Mesenchymal stem cell (in vitro differentiated cells and primary cell): ENCODE measurements at places on chromosomes 13 and 19.

- peak overlapping the region; percentile 31 for H3K4me3 ChIP-seq
- no peaks in the 10 kb centered on the region for H3K27me3 ChIP-seq
- H3K4me1 ChIP-seq, result peaks cover 14% of the 10 kb centered on the region
- peaks cover under 1% of the 10 kb centered on the region for H3K36me3 ChIP-seq
Measured at GRCh38 chr19:16064209-16064889, 11.9 kb upstream of the TPM4 start.

GRCh38 chr19:39508629-39509028, 6.3 kb upstream of the SELENOV start:
- H3K27ac ChIP-seq, result no peak overlapping the region
- DNase-seq, result no peak
- no peaks in the 10 kb centered on the region for H3K36me3 ChIP-seq
- H3K4me1 ChIP-seq, result peaks cover 10% of the 10 kb centered on the region

DNA sequence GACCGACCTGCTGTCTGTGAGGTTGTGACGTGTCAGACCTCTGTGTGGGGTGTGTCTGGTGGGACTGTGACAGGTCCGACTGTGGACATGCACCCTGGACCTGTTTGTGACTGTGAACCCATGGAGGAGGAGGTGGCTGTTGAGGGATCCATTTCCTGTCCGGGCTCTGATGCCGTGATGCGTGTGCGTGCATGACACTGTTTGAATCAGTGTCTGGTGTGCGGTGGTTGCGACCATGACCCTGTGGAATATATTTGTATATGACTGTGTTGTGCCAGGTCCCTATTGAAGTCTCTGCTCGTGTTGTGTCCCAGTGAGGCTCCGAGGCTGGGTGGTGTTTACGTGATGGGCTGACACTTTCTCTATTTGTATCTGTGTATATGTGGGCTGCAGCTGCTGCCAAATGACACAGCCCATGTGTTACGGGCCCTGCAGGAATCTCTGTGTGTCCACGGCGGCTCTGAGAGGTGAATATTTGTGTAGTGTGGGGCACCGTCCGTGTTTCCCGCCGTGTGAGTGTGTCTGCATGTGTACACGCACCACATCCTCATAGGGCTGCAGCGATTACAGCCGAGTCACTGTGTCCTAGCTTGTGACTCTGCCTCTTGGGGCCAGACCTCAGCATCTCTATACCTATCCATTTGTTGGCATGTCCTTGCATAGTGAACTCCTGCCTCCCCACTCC, 18.3 kb downstream of the CCDC97 start:
- DNase-seq, result peak; percentile 80
- no peak overlapping the region for H3K4me3 ChIP-seq

- no peaks in the 10 kb centered on the region for H3K27me3 ChIP-seq
- no peak overlapping the region for H3K4me3 ChIP-seq
- no peak overlapping the region for H3K27ac ChIP-seq
Measured at GRCh38 chr13:97220151-97220900, 1.8 kb upstream of the MBNL2 start.

DNA sequence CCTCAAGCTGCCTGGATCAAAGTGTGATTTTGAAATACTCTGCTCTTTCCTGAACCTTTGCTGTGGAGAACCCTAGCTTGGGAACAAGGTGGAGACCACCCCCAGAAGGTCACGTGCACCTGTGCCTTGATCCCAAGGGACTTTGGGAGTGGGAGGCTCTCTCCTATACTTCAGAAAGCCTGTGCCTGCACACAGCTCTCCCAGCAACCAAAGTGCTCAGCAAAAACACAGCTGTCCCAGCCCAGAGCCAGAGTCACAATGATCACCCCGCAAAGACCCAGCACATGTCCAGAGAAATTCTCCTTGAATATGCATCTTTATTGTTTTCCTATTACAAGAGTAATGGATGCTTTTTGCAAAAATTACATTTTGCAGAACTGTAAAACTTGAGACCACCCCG, 43.4 kb downstream of the TNFRSF19 start:
- H3K27me3 ChIP-seq, result no peaks in the 10 kb centered on the region
- DNase-seq, result no peak
- no peaks in the 10 kb centered on the region for H3K36me3 ChIP-seq

DNA sequence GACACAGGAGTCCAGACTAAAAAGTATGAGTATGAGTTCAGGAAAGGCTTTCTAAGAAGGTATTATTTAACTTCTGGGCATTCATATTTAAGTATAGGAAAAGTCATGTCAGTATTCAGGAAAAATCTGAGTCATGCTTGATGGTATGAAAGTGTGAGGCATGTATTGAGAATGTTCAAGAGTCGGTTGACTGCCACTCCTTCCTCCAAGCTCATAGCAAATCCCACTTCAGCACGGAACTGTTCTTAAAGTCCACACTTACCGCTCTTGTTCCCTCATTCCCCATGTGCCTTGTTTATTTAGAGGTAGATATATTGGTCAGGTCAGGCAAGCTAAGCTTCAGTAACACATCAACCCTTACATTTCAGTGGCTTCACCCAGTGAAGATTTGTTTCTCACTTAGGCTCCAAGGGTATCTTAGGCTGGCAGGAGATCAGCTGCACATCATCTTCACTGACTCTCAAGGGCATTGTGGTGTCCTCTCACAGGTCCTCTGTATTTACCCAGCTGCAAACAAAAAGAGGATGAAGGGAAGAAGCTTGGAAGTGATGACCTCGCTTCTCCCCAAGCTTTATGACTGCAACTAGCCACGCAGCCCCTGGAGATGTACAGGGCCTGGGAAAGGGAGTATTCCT, 1189.2 kb downstream of the EFNB2 start:
- peaks cover 6% of the 10 kb centered on the region for H3K4me1 ChIP-seq
- H3K27me3 ChIP-seq, result no peaks in the 10 kb centered on the region
- H3K36me3 ChIP-seq, result no peaks in the 10 kb centered on the region
- peak; percentile 90 for DNase-seq
- no peak overlapping the region for H3K4me3 ChIP-seq
- H3K27ac ChIP-seq, result peak overlapping the region; percentile 36

DNA sequence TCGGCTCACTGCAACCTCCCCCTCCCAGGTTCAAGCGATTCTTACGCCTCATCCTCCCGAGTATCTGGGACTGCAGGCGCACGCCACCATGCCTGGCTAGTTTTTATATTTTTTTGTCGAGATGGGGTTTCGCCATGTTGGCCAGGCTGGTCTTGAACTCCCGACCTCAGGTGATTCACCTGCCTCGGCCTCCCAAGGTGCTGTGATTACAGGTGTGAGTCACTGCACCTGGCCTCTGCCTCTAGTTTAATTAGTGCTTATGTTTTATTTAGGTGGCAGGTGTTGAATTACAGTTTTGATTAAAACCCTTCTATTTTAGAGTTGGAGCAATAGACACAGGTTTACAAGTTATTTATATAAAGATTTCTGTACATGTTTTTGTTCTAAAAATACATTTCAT, 42.8 kb downstream of the ATP11A start:
- H3K4me3 ChIP-seq, result no peak overlapping the region
- no peak overlapping the region for H3K27ac ChIP-seq
- DNase-seq, result no peak
- no peaks in the 10 kb centered on the region for H3K27me3 ChIP-seq
- no peaks in the 10 kb centered on the region for H3K36me3 ChIP-seq
- peaks cover 2% of the 10 kb centered on the region for H3K4me1 ChIP-seq

GRCh38 chr13:112118451-112119064, 51.6 kb downstream of the SOX1 start:
- DNase-seq, result no peak
- no peaks in the 10 kb centered on the region for H3K4me1 ChIP-seq
- no peak overlapping the region for H3K27ac ChIP-seq
- no peaks in the 10 kb centered on the region for H3K27me3 ChIP-seq
- H3K4me3 ChIP-seq, result no peak overlapping the region

- no peak overlapping the region for H3K27ac ChIP-seq
- no peaks in the 10 kb centered on the region for H3K4me1 ChIP-seq
- DNase-seq, result no peak
- H3K36me3 ChIP-seq, result no peaks in the 10 kb centered on the region
Measured at GRCh38 chr13:66328476-66328875, 901.7 kb downstream of the PCDH9 start.

DNA sequence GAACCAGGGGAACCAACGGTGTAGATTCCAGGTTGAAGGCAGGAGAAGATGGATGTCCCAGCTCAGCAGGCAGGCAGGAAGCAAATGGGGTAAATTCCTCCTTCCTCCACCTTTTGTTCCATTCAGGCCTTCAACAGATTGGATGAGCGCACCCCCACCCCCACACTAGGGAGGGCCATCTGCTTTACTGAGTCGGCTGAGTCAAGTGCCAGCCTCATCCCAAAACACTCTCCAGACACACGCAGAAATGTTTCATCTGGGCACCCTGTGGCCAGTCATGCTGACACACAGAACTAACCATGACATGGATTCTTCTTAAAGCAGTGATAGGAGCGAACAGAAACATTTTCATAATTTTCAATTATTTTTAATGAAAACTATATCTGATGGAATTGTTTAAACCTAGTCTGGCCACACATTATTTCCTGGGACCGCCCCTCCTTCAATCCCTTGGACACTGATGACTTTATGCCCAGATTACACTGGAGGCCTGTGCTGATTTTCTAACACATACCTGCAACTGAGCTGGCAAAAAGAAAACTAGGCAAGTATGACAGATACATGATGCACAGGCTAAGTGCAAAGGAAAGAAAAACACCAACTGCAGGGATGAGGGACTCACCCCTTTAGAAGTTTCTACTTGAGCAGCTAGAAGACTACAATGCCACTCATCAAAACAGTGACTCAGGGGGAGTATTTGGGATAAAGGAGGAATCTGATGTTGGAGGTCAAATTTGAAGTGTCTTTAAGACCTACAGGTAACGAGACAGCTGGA, 154.2 kb downstream of the TNFRSF19 start:
- peaks cover 6% of the 10 kb centered on the region for H3K4me1 ChIP-seq
- H3K27ac ChIP-seq, result peak overlapping the region; percentile 30
- no peak overlapping the region for H3K4me3 ChIP-seq
- no peaks in the 10 kb centered on the region for H3K27me3 ChIP-seq
- peaks cover 10% of the 10 kb centered on the region for H3K36me3 ChIP-seq

GRCh38 chr13:88339271-88339741, 668.1 kb downstream of the SLITRK5 start:
- H3K4me3 ChIP-seq, result no peak overlapping the region
- H3K36me3 ChIP-seq, result no peaks in the 10 kb centered on the region
- no peaks in the 10 kb centered on the region for H3K27me3 ChIP-seq
- peak; percentile 33 for DNase-seq
- no peak overlapping the region for H3K27ac ChIP-seq
- no peaks in the 10 kb centered on the region for H3K4me1 ChIP-seq

- H3K4me3 ChIP-seq, result no peak overlapping the region
- H3K4me1 ChIP-seq, result no peaks in the 10 kb centered on the region
- no peak overlapping the region for H3K27ac ChIP-seq
- DNase-seq, result no peak
Measured at GRCh38 chr13:66446413-66446812, 783.7 kb downstream of the PCDH9 start.

GRCh38 chr13:35160896-35161295, 218.8 kb downstream of the NBEA start:
- H3K27me3 ChIP-seq, result no peaks in the 10 kb centered on the region
- no peak overlapping the region for H3K4me3 ChIP-seq
- no peak for DNase-seq
- H3K36me3 ChIP-seq, result no peaks in the 10 kb centered on the region
- no peak overlapping the region for H3K27ac ChIP-seq
- H3K4me1 ChIP-seq, result no peaks in the 10 kb centered on the region

DNA sequence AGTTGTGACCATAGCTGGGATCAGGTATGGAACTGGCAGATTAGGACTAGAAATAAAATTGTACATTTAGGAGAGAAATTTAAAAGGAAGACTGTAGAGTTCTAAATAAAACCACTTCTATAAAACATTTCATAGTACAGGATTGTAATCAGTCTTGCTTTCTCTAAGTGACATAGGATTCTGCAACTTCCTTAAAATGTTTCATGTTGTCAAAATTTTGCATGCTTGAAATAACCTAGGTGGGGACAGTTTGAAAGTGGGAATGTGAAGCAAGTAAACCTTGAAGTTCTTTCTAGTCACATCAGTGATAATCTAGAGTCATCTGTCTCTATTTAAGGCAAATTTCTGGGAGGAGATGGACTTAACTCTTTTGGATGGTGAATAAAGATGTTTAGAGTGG, 6.7 kb downstream of the TM9SF2 start:
- H3K4me3 ChIP-seq, result no peak overlapping the region
- no peaks in the 10 kb centered on the region for H3K27me3 ChIP-seq

GRCh38 chr19:56105090-56105701, 15.9 kb downstream of the ZNF787 start:
- peaks cover 13% of the 10 kb centered on the region for H3K36me3 ChIP-seq
- peak; percentile 40 for DNase-seq
- H3K27ac ChIP-seq, result peak overlapping the region; percentile 45
- H3K27me3 ChIP-seq, result no peaks in the 10 kb centered on the region
- peak overlapping the region; percentile 11 for H3K4me3 ChIP-seq

GRCh38 chr13:48184260-48184659, 48.7 kb upstream of the ITM2B start:
- no peak for DNase-seq
- no peak overlapping the region for H3K27ac ChIP-seq
- H3K27me3 ChIP-seq, result peaks cover 6% of the 10 kb centered on the region
- H3K4me1 ChIP-seq, result no peaks in the 10 kb centered on the region

DNA sequence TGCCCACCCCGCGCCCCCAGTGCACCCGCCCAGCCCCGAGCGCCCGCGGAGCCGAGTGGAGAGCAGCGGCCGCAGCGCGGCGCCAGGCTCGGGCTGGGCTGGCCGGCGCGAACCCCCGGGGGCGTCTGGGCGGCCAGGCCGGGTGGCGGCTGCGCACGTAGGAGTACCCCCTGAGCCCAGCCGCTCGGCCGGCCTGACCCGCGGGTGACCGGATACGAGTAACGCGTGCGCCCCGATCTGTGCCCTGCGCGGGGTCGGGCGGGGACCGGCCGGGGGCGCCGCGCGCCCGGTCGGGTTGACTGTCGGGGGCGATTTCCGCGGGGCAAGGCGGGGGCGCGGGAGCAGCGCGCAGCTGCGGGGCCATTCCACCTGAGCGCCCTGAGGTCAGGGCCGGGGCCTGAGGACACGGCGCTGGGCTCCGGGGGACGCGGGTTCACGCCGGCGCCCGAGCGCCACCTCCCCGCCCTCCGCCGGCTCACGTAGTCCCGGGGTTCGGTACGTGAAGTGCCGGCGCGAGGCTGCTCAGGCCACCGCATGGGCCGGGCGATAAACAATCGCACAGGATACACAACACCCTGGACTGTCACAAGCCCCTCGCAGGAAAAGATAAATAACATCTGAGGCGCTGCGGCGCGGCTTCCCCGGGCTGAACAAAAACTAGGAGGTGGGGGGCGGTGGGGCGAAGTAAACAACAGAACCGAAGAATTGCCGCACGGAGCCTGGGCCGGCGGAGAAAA, 37.6 kb upstream of the FLT1 start:
- peaks cover 78% of the 10 kb centered on the region for H3K27me3 ChIP-seq
- H3K36me3 ChIP-seq, result no peaks in the 10 kb centered on the region
- H3K4me1 ChIP-seq, result peaks cover 22% of the 10 kb centered on the region
- DNase-seq, result no peak

GRCh38 chr13:23500849-23501248, 67.3 kb upstream of the SACS start:
- peaks cover 37% of the 10 kb centered on the region for H3K27me3 ChIP-seq
- no peaks in the 10 kb centered on the region for H3K36me3 ChIP-seq
- H3K4me1 ChIP-seq, result peaks cover 6% of the 10 kb centered on the region
- H3K27ac ChIP-seq, result peak overlapping the region; percentile 36

GRCh38 chr19:2043961-2044708, 6.9 kb downstream of the MKNK2 start:
- DNase-seq, result no peak
- H3K36me3 ChIP-seq, result peaks cover 96% of the 10 kb centered on the region
- no peaks in the 10 kb centered on the region for H3K27me3 ChIP-seq
